ENCODE measurements at places on chromosomes 12 and 14.

GRCh38 chr14:96143906-96144305 is 60.7 kb upstream of the BDKRB2 start:
- DNase-seq = no peak

- DNase-seq = no peak
Observed at GRCh38 chr14:41986700-41987099, 380.0 kb downstream of the LRFN5 start.

DNA sequence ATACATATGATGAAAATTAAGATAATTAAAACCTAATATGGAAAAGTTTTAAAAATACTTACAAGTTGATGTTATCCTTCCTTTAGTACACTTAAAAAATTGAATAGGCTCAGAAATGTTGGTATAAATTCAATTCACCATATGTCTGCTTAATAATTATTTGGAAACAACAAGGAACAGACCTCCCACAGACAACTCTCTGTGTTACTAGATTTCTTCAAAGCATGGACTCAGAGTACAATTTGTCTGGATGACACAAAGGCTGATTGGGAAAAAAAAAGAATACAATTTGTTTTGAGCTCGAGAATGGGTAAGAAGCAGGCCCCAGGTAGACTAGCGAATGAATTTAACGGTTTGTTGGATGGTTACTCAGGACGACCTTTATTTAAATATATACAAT is 48.9 kb upstream of the BTG1 start:
- DNase-seq = no peak

DNA sequence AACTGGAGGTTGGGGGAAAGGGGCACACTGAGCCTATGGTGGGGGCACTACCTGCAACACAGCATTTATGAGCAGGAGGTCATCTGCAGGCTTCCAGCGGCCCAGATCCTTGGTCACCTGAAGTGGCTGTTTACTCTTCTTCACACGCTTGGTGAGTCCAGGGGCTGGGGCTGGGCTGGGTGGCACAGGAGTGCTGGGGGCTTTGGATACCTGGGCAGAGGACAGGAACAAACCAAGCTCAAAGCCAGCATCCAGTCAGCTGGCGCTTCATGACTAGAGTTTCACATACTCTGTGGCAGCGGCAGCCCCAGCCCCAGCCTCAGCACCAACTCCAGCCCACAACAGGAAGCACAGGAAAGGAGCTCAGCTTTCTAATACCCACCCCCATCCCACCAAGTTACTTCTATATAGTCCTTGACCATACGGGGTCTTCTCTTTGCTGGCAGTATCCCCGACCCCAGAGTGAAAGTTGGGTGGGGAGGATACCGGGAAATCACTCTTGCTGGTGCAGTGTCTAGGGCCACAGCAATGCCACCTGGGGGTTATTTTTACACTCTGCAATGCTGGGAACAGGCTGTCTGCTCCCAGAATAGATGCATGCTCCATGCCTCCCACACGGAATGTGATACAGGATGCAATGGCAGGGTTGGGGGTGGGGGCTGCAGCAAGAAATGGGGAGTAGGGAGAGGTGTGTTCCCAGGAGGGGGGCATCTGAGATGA is 3.1 kb downstream of the MCRS1 start:
- no peak for DNase-seq

DNA sequence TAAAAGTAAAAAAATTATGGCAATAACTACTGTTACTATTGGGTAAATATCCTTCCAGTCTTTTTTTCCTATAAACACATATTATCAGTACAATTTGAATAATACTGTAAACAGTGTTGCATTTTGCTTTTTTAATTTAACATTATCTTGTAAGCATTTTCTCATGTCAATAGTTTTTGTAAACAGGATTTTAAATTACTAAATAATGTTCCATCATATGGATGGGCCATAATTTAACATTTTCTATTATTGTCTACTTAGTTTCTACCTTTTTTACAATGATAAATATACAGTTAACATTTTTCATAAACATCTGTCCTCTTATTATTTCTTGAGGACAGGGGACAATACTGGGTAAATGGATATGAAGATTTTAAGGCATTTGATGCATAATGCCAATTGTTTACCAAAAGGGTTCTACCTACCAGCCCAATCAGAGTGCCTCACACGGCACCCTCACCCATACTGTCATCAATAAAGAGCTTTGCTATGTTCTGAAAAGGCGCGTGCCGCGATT is 759 bp upstream of the ACVR1B start:
- no peak for DNase-seq

GRCh38 chr14:95024380-95024779 is 132.9 kb downstream of the DICER1 start:
- DNase-seq = no peak

- no peak for DNase-seq
Observed at GRCh38 chr12:111942557-111942956, 70.4 kb downstream of the TMEM116 start.

GRCh38 chr12:58915634-58916033 is 4.7 kb downstream of the LRIG3 start:
- DNase-seq = peak; percentile 67

GRCh38 chr12:70449074-70449752 is 83.1 kb downstream of the KCNMB4 start:
- DNase-seq = no peak

DNA sequence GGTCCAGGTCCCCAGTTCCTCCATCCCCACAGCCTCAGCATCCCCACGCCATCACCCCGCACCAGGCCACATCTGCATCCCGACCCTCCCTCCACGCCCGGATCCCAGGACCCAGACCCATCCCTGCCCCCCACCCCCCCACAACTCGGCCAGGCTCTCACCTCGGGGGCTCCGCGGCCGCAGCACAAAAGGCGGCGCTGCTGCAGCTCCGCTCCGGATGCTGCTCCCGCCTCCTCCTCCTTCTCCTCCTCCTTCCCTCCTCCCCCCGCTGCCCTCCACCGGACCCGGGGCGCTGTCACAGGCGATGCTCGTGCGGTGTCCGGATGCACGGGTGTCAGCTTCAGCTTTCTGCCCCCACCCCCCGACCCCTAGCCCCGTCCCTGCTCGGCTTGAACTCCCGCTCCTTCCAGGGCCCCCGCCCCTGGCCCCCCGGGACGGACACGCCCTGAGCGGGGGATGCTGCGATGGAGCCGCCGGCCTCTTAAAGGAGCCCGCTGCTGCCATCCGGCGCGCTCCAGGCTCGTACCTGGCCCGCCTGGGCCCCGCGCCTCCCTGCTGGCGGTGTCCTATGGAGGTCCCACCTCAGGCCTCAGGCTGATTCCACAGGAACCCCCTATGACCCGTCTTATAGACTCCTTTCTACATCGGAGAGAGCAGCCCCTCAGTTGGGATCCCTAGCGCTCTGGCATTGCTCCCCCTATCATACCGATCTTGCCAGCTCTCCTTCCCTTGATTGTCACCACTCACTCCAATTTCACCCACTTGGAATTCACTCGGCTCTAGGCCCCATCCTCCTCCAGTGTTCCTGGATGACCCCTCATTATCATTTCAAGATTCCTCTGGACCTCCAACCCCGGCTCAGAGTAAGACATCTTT is at the start of gene MAP3K12:
MAP3K12 (minus strand) TSS at position 193 of the 876 bp plus-strand sequence. CDS start 12,067 bp downstream, outside the sequence.
- DNase-seq = peak; percentile 74

DNA sequence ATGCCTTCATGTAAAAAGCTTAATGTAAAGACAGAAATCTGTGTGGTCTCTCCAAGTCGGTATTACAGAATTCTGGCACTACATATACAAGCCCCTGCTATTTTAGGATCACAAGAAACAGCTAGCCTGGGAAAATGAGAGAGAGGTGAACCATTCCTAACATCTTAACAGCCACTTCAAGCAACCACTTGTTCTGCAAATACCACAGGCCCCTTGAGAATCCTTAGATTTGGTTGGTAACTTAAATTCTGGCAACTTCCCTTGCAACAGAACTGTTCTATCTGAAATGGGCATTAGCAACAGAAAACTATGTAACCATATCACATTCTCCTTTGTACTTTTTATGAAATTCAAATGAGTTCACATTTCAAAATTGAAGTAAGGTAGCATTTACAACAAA is 68.5 kb downstream of the SPPL3 start:
- DNase-seq = no peak

- peak; percentile 76 for DNase-seq
Observed at GRCh38 chr14:33477797-33478196, 473.1 kb downstream of the EGLN3 start.

GRCh38 chr14:104856157-104856868 is 8.8 kb upstream of the CEP170B start:
- DNase-seq = no peak

- no peak for DNase-seq
Observed at GRCh38 chr12:117121441-117121840, 22.2 kb upstream of the TESC start.

GRCh38 chr12:49807991-49808580 is 20.1 kb downstream of the NCKAP5L start:
- DNase-seq = no peak

DNA sequence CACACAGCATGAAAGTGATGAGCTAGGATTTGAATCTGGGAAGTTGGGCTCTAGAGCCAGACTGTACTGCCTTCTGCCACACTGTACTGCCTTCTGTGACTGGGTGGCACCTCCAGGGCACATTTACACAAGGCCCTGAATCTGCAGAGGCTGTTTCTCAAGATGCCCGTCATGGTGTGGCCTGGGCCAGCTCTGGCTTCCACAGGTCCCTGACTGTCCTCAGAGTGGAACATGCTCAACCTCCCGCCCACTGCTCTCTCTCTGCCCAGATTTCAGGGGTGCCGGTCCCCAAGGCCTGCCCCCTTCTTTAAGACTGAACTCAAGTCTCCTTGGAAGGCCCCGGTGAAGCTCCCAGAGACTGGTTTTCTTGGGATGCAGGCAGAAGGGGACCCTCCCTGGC is 50.2 kb downstream of the C14orf132 start:
- no peak for DNase-seq

- DNase-seq = no peak
Observed at GRCh38 chr14:97943619-97944018, 1146.4 kb downstream of the VRK1 start.

- DNase-seq = no peak
Observed at GRCh38 chr12:15546102-15546701, 223.9 kb downstream of the PTPRO start.

DNA sequence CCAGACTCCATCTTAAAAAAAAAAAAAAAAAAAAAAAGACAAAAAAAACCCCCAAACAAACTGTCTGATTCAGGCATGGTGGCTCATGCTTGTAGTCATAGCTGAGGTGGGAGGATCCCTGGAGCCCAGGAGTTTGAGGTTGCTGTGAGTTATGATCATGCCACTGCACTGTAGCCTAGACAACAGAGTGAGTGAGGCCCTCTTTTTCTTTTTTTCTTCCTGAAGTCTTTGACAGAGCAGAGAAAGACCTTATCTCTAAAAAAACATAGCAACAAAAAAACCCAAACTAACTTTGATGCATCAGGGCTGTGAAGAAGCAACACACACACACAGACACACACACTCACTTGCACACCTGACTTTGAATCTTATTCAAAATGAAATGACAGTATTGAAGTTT is 7.7 kb upstream of the AMN1 start:
- DNase-seq = no peak

GRCh38 chr12:116267948-116268347 is 9.5 kb downstream of the MED13L start:
- DNase-seq = no peak

GRCh38 chr12:74539765-74540526 is 2.3 kb downstream of the ATXN7L3B start:
- DNase-seq = peak; percentile 41
